Omental fat pad (tissue), 4 donors: ENCODE measurements at places on chromosomes 2 and 18. TPM values are rescaled to one million over a fixed set of nuclear protein-coding genes. Genes with fewer than 3 reads are reported as not detected.

DNA sequence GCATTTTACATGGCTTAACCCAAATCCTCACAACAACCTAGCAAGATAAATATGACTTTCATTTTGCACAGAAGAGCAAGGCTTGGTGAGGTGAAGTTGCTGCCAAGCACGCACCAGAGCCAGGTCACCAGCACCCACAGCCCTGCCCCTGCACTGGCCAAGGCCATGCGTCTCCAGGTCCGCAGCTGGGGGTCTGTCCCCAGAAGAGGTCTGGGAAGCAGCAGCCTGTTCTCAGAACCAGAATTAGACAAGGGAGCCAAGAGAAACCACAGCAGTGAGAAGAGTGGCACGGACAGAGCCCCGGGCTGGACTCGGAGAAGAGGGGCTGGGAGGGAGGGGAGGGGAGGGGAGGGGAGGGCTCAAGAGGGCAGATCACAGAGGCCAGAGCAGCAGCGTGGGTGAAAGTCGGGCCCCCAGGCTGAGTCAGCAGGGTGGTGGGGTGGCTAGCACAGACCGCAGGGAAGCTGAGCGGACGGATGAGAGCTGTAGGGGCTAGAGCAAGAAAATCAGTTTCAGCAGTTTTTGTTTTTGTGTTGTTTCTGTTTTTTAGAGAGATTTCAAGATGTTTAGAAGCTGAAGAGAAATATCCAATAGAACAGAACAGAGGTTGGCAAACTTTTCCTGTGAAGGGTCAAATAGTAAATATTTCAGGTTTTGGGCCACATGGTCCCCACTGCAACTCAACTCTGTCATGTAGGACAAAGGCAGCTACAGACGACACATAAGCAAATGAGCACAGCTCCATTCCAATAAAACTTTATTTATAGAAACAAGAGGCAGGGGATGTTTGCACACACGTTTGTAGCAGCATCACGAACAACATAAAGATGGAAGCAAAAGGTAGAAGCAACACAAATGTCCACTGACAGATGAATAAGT is 7.4 kb upstream of the MTERF4 start:
- DNase-seq: no peak

DNA sequence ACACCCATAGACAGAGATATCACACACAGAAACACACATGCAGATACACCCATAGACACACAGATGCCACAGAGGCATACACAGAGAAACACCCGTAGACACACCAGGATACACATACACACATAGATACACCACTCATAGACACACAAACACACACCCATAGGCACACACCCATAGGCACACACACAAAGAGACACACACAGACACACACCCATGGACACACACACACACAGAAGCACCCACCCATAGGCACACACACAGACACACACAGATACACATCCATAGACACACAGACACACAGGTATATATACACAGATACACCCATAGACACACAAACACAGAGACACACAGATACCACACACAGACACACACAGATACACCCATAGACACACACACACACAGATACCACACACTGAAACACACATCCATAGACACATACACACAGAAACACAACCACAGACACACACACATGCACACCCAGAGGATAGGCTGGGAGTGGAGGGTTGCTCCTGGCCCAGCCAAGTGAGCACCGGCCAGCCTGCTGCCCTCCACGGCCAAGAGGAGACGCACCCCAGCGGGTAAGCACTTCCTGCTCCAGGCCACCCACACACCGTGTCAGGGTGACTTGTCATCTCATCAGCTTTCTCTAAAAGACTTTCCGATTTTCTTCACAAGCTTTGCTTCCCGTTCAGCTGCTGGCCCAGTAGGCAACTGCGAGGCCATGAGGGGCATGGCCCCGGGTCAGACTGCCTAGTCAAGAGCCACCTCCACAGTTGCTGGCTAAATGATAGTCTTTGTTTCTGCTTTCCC is 14.1 kb upstream of the CNNM3 start:
- no peak for DNase-seq

- no peak for DNase-seq
Observed at GRCh38 chr18:24632158-24632988, 171.9 kb downstream of the HRH4 start.

GRCh38 chr2:102632380-102633175 is 13.2 kb downstream of the SLC9A2 start:
- DNase-seq: no peak

GRCh38 chr2:176556373-176556772 is 287.1 kb downstream of the MTX2 start:
- DNase-seq: no peak

DNA sequence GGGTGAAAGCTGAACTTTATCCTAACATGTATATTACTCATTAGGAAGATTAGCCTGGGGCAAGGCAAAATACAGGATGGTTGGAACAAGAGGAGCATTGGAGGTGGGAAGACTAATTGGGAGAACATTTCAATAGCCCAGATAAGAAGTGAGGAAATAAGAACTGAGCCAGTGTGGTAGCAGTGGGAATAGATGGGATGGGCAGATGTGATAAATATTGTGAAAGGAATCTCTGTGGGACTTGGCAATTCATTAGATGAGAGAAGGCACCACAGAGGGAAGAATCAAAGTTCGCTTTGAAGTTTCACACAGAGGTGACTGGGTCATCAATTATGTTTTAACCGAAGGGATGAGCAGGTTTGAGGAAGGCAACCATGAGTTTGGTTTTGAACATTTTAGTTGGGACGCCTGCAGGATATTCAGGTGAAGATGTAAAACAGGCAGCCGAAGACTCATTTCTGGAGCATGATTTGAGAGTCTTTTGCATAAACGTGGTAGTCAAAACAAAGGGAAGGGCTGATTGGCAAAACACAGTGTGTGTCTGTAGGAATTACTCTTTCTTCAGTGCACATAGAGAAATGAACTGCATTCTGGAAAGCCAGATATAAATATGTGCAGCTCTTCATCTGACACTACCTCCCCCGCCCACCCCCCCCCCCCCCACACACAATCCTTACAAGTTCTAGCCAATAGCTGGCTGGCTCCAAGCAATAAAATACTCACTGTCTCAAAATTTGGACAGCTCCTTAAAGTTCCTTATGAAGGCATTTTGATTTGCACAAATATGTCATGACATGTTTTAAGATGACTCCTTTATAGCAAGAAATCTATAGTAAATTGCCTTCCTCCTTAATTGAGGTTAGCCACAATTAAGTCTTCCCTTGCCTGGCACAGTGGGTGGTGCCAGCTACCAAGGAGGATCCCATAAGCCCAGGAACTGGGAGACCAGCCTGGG is 1.9 kb upstream of the SLC1A4 start:
- DNase-seq: no peak

DNA sequence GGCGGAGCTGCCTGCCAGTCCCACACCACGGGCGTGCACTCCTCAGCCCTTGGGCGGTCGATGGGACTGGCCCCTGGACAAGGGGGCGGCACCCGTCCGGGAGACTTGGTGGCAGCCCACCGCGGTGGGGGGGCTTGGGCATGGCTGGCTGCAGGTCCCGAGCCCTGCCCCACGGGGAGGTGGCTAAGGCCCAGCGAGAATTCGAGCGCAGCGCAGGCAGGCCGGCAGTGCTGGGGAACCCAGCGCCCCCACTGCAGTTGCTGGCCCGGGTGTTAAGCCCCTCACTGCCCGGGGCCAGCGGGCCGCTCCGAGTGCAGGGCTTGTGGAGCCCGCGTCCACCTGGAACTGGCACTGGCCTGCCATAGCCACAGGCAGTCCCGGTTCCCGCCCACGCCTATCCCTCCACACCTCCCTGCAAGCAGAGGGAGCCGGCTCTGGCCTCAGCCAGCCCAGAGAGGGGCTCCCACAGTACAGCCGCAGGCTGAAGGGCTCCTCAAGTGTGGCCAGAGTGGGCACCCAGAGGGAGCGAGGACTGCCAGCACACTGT is 742.9 kb upstream of the DDX18 start:
- no peak for DNase-seq

GRCh38 chr18:73835656-73836364 is 311.8 kb downstream of the FBXO15 start:
- no peak for DNase-seq

GRCh38 chr2:8235419-8235818 is 446.4 kb upstream of the ID2 start:
- no peak for DNase-seq

GRCh38 chr18:32280188-32280783 is 90.4 kb downstream of the MEP1B start:
- DNase-seq: no peak

The PTGR3 gene
- 19.2 TPM for total RNA-seq

The FEV gene
- not detected for total RNA-seq

The FAM228A gene
- 1.1 TPM for total RNA-seq
